Chondrocyte (in vitro differentiated cells): ENCODE measurements at places on chromosomes 12 and 14. TPM values are rescaled to one million over a fixed set of nuclear protein-coding genes. Genes with fewer than 3 reads are reported as not detected.

The ZC2HC1C gene
- total RNA-seq: 0.31 to 0.62 TPM (median 0.48 TPM) in 3 replicates

DNA sequence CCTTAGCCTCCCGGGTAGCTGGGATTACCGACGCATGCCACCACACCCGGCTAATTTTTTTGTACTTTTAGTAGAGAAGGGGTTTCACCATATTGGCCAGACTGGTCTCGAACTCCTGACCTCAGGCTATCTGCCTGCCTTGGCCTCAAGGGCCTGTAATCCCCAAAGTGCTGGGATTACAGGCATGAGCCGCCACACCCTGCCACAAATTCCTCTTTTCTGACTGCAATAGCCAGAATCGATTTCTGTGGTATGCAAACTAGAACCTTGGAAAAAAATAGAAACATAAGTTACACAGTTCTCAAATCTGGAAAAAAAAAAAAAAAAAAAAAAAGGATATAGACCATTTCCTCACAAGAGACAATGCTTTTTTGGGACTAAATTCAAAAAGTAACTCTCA lies 184.6 kb upstream of the EGLN3 start:
- peaks cover 18% of the 10 kb centered on the region for H3K4me1 ChIP-seq
- DNase-seq: no peak
- H3K4me3 ChIP-seq: no peak overlapping the region
- H3K27me3 ChIP-seq: peaks cover 13% of the 10 kb centered on the region
- no peaks in the 10 kb centered on the region for H3K36me3 ChIP-seq
- H3K27ac ChIP-seq: no peak overlapping the region

- H3K4me3 ChIP-seq: peak overlapping the region; percentile 39
- H3K4me1 ChIP-seq: peaks cover 8% of the 10 kb centered on the region
- no peak for DNase-seq
- peaks cover 26% of the 10 kb centered on the region for H3K27me3 ChIP-seq
- H3K36me3 ChIP-seq: no peaks in the 10 kb centered on the region
Observed at GRCh38 chr14:81453166-81453766, 53.1 kb upstream of the STON2 start.

DNA sequence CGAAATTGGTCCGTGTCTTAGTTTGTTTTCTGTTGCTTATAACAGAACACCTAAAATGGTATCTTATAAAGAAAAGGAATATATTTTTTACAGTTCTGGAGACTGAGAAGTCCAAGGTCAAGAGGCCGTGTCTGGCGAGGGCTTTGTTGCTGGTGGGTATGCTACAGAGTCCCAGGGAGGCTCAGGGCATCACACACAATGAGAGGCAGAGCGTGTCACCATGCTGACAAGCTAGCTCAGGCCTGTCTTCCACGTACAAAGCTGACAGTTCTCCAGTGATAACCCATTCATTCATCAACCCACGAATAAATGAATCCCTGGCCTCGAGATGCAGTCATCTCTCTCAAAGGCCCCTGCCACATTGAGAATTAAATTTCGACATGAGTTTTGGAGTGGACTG lies 56.7 kb upstream of the AEBP2 start:
- no peak overlapping the region for H3K4me3 ChIP-seq
- no peaks in the 10 kb centered on the region for H3K27me3 ChIP-seq
- peaks cover 14% of the 10 kb centered on the region for H3K4me1 ChIP-seq
- peak overlapping the region; percentile 80 for H3K27ac ChIP-seq
- peak; percentile 57 for DNase-seq

The SPIC gene
- not detected in 3 replicates for total RNA-seq

DNA sequence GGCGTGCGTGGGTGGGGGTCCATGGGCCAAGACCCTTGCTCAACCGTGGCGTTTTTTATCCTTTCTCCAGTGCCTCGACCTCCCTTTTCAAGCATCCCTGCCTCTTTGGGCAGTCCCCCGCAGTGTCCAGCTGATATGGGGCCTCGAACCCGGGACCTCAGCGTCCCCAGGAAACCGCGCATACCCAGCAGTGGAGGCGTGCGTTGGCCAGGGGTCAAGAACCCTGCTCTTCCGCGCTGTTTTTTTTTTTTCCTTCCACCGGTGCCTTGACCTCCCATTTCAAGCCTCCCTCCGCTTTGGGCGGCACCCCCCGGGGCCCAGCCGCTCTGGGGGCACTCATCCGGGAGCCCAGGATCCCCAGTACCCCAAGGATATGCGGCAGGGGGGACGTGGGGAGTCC lies 325.8 kb downstream of the ALG10 start:
- DNase-seq: no peak
- H3K27me3 ChIP-seq: no peaks in the 10 kb centered on the region
- H3K36me3 ChIP-seq: no peaks in the 10 kb centered on the region
- H3K4me1 ChIP-seq: no peaks in the 10 kb centered on the region
- H3K4me3 ChIP-seq: no peak overlapping the region

DNA sequence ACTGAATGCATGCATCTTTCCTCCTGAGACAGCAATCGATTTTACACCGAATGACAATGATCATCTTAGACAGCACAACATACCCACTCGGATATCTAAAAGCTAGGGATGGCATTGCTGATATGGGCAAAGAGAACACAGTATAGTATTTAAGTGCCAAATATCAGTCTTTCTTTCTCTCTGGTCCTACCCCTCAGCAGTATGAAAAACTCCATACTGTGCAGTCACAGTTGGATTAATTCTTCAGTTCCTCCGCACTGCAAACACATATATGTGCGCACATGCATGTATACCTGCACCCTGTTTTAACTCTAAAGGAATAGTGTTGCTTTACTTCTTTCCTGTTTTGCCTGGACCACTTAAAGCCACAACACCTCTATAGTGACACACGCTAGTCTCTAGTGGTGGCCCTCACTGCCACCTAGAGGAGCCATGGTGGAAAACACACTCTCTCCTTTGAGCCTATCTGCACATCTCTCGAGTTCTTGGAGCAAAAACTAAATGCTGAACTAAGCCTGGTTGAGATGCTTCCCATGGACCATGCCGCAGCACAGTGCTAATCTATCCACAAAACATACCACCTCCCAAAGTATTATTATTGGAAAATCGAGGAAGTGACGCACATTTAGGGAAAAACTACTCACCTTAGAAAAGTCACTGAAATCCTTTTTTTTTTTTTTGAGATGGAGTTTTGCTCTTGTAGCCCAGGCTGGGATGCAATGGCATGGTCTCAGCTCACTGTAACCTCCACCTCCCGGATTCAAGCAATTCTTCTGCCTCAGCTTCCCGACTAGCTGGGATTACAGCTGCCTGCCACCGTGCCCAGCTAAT lies 11.9 kb downstream of the TMEM52B start:
- H3K4me1 ChIP-seq: peaks cover 11% of the 10 kb centered on the region
- DNase-seq: no peak
- H3K4me3 ChIP-seq: no peak overlapping the region

The ING4 gene
- total RNA-seq: 32.9 to 38.5 TPM (median 37.5 TPM) in 3 replicates

DNA sequence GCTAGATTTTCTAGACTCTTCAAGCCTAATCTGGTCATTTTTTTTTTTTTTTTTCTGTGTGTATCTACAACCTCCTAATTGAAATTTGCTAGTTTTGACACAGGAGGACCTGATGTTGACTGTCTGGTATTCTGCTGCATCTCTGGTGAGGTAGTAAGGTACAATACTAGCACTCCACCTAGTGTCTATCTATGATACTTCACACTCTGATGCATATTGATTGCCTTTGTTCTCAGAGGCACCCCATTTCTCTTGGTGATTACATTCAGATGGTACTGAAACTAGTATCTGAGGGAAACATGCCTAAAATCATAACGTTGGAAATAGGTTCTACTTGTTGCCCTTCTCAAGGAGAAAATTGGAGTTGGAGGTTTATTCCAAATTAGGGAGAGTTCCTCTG lies 930.5 kb upstream of the NOVA1 start:
- H3K4me3 ChIP-seq: no peak overlapping the region
- DNase-seq: no peak
- H3K27me3 ChIP-seq: no peaks in the 10 kb centered on the region
- no peaks in the 10 kb centered on the region for H3K36me3 ChIP-seq

GRCh38 chr12:112839386-112839972 lies 47.9 kb downstream of the RPH3A start:
- H3K27me3 ChIP-seq: no peaks in the 10 kb centered on the region
- no peak for DNase-seq
- H3K4me1 ChIP-seq: no peaks in the 10 kb centered on the region
- no peak overlapping the region for H3K4me3 ChIP-seq

The ZNF268 gene
- 13.5 to 22.2 TPM (median 17.5 TPM) in 3 replicates for total RNA-seq

- no peaks in the 10 kb centered on the region for H3K36me3 ChIP-seq
- H3K27ac ChIP-seq: no peak overlapping the region
- no peak for DNase-seq
- H3K4me3 ChIP-seq: no peak overlapping the region
Observed at GRCh38 chr14:26930576-26930975, 332.7 kb upstream of the NOVA1 start.

The PRORP gene
- 27.0 to 42.3 TPM (median 31.1 TPM) in 3 replicates for total RNA-seq
